ENCODE measurements at places on chromosomes 3 and 15.

DNA sequence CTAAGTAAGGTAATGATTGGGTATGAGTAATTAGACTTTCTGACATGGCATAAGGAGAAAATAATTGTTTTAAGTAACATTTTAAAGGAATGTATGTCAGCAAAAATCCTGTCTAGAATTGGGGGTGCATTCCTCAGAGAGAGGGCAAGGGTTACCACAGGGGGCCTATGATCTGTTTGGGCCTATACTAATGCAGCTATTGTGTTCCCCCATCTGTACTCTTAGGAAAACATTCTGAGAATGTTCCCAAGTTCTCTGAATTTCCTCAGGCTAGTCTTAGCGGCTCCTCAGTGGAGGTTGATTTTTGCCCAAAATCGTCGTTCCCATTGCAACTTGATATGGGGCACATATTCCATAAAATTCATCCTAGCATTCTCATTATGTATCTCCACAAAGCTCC is 1216.4 kb upstream of the GBE1 start:
- no peak for DNase-seq

- DNase-seq: no peak
These were observed 79.2 kb downstream of the SST start for GRCh38 chr3:187590861-187591576.

DNA sequence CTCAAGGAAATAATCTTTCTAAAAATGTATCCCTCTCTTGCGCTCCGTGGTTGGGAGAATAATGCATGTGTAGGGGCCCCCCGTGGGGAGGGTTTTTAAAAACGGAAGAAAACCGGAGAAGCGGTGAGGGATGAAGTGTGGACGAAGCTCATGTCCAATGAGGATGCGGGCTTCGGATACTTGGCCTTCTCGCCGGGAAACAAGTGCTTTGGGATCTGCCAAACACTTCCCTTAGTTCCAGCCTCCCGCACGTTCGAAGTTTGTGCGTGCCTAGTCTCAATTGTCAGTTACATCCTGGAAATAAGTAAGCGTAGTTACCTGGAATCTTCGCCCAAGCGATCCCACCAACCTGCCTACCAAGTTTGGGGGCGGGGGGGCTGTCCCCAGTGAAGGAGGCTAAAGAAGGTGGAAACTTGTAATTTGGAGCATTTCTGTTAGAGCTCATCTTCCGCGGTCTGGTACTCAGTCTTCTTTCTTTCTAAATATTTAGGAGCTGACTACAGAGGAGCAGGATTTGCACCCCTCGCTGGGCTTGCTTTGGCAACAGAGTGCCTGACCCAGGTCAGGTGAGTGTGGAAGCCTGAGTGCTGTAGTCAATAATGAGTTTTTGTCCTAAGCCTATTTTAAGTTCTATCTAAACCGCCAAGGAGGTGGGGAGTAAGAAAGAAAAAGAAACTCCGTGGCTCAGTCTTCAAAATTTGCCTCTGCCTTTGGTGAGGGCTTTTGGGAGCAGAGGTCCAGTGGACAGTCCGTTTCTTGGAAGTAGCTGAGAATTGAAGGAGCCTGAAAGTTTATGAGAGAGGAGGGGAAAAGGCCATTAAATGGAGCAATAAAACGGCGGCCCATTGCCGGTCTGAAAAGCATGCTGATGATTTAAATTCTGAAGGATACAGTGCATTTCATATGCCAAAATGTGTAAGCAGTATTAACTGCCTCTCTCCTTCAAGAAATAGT is 1.1 kb downstream of the ITPR1 start:
- no peak for DNase-seq

DNA sequence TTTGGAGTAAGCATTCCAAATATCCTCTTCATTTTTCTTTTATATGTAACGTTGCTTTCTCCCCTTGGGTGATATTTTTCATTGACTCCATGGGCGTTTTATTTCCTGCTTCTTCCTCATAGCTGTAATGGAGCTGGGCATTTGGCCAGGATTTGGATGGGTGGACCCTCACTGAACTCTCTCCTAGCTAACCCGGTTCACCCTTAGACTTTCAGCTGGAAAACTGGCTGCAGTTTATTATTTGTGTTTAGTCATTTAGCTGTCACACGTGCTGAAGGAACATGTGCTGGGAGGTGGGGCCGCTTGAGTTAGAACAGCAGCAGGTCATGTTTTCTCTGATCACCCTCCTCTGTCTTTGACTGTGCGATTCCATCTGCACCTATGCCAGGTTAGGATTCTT is 407.6 kb downstream of the ZIC1 start:
- no peak for DNase-seq

- DNase-seq: no peak
These were observed 172.0 kb downstream of the TCF12 start for GRCh38 chr15:57090496-57090859.

- DNase-seq: no peak
These were observed 10.7 kb upstream of the CSPG4 start for GRCh38 chr15:75723171-75723846.

GRCh38 chr3:13950042-13950441 is 70.2 kb upstream of the WNT7A start:
- DNase-seq: no peak

GRCh38 chr3:139778682-139779233 is 101.0 kb upstream of the NMNAT3 start:
- DNase-seq: no peak
